ENCODE measurements at places on chromosomes 7 and 10.

DNA sequence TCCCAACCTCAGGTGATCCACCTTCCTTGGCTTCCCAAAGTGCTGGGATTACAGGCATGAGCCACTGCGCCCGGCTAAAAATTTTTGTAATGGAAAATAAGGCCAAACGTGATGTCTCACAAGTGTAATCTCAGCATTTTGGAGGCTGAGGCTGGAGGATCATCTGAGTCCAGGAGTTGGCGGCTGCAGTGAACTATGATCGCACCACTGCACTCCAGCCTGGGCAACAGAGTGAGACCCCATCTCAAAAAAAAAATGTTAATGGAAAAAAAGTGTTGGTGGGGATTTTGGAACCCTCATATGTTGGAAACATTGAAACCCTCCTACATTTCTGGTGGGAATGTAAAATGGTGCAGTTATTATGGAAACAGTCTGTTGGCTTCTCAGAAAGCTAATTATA, 2.7 kb upstream of the SRPK2 start:
- DNase-seq = no peak

GRCh38 chr10:96902117-96902516, 70.0 kb downstream of the LCOR start:
- DNase-seq = no peak

DNA sequence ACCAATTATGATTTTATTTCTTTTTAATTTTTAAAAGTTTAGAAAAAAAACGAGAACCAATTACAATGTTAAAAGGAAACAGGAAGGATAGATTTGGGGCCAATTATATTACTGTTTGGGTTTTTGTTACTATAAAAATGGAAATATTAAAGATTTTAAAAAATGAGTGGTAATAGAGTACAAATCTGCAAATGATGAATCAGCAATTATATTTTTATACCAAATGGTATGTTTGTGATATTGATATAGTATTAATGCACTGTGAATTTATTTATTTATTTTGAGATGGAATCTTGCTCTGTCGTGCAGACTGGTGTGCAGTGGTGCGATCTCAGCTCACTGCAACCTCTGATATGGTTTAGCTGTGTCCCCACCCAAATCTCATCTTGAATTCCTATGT, 11.5 kb upstream of the GARIN1A start:
- DNase-seq = no peak

DNA sequence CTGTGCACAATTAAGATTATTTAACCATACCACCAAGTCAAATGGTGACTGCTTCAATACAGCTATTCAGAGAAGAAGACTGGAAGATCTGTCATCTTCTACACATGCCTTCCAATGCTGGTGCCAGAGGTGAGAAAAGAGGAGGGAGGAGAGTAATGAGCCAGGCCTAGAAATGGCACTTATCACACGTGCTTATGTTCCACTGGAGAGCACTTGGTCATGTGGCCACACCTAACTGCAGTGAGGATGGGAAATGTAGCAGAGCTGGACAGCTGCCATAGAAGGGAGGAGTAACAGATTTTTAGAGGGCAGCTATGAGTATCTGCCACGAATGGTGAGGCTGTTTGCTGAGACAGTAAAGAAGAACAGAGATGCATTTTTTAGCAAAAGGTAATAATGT, 77.1 kb downstream of the MPLKIP start:
- no peak for DNase-seq

- DNase-seq = no peak
Observed at GRCh38 chr7:134724606-134725005, 54.8 kb upstream of the CALD1 start.

Data from smooth muscle cell of the brain vasculature (primary cell).